ENCODE measurements at places on chromosomes 6 and 20.

DNA sequence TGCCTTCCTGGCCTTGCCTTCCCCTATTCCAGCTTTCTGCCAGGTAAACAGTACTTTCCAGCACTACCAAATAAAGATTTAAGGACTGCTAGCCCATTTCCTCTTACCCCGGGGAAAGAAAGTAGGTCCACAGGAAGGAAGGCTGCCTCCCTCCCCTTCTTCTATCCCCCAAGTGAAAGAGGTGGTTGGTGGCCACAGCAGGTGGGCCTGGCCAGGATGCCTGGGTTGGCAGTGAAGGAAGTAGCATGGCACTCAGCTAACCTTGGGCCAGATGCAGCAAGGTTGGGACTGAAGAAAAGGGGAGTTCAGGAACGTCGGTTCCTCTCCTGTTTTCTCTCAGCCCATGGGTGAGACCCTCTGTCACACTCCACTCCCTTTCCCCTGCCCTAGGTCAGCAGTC, 8.9 kb downstream of the NFKBIL1 start:
- H3K4me3 ChIP-seq = no peak overlapping the region
- peaks cover 19% of the 10 kb centered on the region for H3K36me3 ChIP-seq
- no peaks in the 10 kb centered on the region for H3K27me3 ChIP-seq
- H3K27ac ChIP-seq = no peak overlapping the region
- peaks cover 5% of the 10 kb centered on the region for H3K4me1 ChIP-seq
- no peak for DNase-seq

- no peaks in the 10 kb centered on the region for H3K27me3 ChIP-seq
- no peak overlapping the region for H3K4me3 ChIP-seq
- H3K36me3 ChIP-seq = no peaks in the 10 kb centered on the region
- H3K27ac ChIP-seq = no peak overlapping the region
Measured at GRCh38 chr20:60759651-60760050, 492.4 kb upstream of the CDH4 start.

GRCh38 chr20:35489717-35490116, 34.3 kb downstream of the CEP250 start:
- no peak overlapping the region for H3K27ac ChIP-seq
- peaks cover 48% of the 10 kb centered on the region for H3K36me3 ChIP-seq
- DNase-seq = no peak
- no peaks in the 10 kb centered on the region for H3K4me1 ChIP-seq
- no peaks in the 10 kb centered on the region for H3K27me3 ChIP-seq

- H3K36me3 ChIP-seq = no peaks in the 10 kb centered on the region
- no peak overlapping the region for H3K4me3 ChIP-seq
- H3K27me3 ChIP-seq = peaks cover 98% of the 10 kb centered on the region
- H3K27ac ChIP-seq = no peak overlapping the region
- no peak for DNase-seq
- H3K4me1 ChIP-seq = no peaks in the 10 kb centered on the region
Measured at GRCh38 chr6:123810948-123811347, 7.3 kb downstream of the NKAIN2 start.
